ENCODE measurements at places on chromosomes 7 and 10.

GRCh38 chr10:123884907-123885381 is 6.7 kb downstream of the CPXM2 start:
- DNase-seq: no peak

GRCh38 chr7:2800931-2801688 is 43.0 kb downstream of the GNA12 start:
- no peak for DNase-seq

DNA sequence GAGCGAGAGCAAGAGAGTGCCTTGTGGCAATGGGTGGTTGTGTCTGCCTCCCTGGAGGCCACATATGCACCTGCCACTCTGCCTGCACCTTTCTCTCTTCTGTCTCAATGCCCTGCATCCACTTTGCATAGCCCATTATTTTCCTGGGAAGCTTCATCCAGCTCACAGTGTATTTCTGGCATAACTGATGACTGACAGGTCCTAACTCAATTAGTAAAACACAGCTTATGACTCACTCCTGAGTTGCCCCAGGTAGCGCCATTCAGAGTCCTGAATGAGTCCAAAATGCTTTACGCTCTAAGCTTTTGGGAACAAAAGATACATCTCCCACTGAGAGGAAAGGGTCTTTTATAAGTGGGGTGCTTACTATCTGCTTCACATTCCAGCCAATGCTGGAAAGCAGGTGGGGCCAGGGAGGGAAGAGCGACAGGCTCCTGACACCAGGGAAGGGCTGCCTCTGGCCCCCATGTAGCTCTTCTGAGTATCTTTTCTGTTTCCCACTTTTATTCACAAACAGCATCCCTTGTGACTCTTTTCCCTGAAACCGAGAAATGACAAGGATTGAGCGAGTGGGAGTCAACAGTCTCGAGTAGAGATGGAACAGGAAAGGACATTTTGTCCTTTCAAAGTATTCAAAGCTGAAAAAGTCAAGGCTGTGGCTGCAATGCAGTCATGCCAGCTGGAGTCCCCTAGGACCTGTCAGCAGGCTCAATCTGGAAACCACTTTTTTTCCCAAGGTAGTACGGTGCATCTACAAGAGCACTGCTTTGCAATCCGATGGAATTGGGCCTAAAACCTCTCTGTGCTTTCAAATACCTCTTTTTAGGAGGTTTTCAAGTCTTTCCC is 479.3 kb upstream of the PODXL start:
- no peak for DNase-seq

DNA sequence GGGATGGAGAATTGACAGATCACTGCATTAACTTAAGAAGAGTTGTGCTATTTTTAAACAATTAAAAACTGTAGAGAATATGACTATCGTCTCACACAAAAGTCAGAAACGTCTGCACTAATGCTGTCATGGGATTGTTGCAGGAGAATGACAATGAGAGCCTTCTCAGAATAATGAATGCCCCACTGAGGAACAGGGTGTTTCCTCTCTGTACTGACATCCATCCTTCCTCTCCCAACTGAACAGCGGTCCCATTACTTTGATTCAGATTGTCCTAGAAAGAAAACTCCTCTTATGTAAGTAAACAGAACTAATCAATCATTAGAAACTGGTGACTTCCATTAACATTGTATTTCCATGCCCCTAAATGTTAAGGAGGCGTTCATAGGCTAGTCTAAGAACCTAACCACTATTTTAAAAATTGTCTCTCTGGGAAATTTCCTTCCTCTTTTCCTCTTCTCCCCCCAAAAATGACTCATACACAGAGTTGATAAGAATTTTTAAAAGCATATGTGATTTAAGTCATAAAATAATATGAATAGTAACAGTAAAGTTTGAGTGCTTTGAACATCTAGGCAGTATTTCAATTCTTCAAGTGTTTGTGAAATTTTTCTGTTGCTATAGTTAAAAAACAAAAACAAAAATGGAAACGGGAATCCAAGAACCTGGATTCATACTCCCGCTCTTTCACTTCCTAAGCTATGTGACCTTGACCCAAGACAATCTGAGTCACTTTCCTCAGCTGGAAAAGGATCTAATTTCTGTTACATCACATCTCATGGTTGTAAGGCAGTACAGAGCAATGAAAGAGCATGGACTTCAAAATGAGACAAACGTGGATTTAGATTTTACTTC is 12.7 kb upstream of the MACC1 start:
- DNase-seq: no peak

- DNase-seq: no peak
These were observed 20.6 kb upstream of the ATAD1 start for GRCh38 chr10:87838650-87839049.

DNA sequence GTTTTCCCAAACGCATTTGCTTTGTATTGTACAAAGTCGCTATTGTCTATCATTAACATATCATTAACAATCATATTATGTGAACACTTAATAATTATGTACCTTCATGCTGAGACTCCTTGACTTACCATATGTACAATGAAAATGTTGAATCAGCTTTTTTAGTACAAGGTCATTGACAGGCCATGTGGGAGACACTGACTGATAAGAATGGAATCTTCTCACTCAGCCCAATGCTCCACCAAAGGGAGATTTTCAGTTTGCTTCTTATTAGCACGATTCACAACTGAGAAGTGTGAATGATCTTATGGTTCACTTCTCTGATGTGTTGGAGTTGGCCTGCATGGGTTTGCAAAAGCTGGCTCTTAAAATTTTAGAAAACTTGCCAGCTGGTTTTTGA is 253.5 kb upstream of the TEX47 start:
- DNase-seq: no peak

DNA sequence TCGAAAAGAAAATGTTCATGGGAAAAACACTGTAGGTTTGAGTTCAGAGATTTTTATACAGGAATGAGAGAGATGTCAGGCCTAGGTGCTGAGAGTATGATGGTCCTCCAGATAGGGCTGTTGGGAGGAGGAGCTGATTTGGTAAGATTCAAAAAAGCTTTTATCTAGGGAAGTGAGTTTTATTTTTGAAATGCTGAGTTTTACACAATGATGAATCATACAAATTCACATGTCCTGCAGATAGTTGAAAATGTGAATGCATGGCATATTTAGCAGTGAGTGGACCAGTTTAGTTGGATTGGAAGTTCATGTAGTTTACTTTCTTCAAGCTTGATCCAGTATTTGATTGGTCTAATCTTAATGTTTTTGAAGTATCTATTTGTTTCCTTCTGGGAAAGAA is 154.8 kb downstream of the LRRC4 start:
- DNase-seq: no peak

DNA sequence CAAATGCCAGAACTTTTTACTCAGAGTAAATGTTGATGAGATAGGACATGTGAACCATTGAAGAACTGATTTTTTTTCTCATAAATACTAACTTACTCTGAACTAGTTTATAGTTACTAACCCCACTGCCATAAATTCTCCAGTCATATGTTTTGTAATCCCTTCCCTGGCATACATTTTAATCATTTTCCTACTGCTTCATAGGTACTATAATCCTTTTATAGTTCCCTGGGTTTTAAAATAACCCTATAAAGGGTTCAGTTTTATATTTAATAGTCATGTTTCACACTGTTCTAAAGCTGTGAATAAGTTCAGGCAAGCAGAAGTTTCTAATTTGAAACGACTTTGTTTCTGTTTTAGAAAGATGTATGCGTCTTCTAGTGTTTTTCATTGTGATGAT is 28.9 kb downstream of the CNNM2 start:
- DNase-seq: no peak

- DNase-seq: no peak
These were observed 133.1 kb downstream of the RAPGEF5 start for GRCh38 chr7:22223807-22224206.

- no peak for DNase-seq
These were observed 2.9 kb upstream of the CFAP46 start for GRCh38 chr10:132945125-132945893.

GRCh38 chr7:10644849-10645248 is 328.8 kb upstream of the PHF14 start:
- DNase-seq: no peak

GRCh38 chr10:121823993-121824463 is 103.8 kb downstream of the ATE1 start:
- DNase-seq: no peak

GRCh38 chr10:99524050-99524666 is 8.6 kb upstream of the NKX2-3 start:
- no peak for DNase-seq

GRCh38 chr10:107657851-107658250 is 493.3 kb upstream of the SORCS1 start:
- no peak for DNase-seq

- DNase-seq: no peak
These were observed 124.2 kb upstream of the WDR11 start for GRCh38 chr10:120727001-120727400.

DNA sequence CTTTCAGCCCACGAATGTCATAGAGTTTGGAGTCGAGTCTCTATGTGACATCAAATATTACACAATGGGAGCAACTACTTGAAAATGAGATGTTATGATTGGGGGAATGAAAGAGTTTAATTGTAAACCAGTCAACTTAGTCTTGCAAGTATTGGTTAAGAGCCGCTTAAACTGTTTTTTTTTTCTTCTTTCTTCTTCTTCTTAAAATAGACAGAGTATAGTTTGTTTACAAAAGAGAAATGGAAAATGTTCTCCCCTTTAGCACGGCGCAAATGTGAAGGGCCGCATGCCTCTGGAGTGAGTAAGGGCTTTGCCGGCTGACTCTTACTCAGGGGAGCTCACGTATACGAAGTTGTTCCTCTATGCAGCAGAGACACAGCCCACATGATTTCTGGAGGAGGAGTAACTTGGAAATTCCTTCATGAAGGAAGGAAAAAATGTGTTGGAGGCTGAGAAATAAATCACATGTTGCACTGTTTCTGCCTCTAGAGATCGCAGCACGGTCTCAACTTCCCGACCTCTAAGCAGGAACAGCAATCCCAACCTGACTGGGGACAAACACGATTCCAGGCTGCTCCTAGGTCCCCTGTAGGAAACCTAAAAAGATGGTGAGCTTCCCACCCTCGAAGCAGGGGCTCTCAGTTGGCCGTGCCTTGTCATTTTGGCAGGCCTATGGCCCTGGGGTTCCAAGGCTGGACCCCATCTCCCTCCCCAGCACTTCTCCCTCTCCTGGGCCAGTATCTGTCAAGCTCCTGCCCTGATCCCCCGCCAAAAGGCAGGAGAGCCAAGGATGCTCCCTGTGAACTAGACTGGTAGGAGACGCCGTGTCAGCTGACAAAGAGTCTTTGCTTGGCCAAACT is 44.8 kb downstream of the MYOF start:
- no peak for DNase-seq

GRCh38 chr10:7513936-7514335 is 103.1 kb upstream of the SFMBT2 start:
- no peak for DNase-seq

DNA sequence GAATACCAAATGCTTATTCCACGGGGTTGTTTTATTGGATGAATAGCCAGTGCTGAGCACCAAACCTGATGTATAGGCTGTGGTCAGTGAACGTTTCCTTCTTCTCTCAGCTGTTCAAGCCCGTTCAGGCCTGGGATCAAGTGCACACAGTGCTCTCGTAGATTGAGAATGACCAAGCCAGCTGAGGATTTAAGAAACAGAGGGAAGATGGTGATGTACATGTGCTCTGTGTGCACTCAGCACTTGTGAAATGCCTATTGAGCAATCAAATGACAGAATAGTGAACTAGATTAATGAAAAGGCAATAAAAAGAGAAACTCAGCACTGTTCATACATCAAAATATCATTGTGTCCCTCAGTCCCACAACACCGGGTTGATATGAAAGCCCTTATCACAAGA is 302.5 kb downstream of the BMPER start:
- no peak for DNase-seq

DNA sequence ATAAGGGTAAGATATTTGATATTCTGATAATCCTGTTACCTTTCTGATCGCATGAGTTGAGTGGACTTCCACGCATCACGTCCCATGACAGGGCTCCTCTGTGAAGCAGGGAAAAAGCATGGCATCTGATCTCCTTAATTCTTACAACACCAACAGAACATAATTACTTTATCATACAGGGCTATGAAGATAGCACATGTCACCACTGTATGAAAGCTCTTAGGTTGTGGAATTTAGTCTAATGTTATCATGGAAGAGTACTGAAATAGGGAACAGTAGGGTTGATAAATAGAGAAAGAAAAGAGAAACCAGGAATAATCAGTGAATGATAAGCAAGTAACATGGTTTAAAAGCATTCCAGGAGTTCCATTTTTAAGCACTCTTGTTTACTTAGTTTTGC is 212.0 kb downstream of the CACNB2 start:
- no peak for DNase-seq

DNA sequence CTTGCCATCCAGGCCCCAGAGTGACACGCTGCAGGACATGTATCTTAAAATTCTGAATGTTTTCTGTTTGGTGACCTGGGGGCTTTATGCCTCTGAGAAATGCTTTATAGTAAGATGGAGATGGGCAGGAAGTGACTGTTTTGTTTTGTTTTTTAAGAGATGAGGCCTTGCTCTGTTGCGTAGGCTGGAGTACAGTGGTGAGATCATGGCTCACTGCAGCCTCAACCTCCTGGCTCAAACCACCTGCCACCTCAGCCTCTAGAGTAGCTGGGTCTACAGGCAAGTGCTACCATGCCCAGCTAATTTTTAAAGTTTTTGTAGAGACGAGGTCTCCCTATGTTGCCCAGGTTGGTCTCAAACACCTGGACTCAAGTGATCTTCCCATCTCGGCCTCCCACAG is 20.6 kb downstream of the ZNF777 start:
- no peak for DNase-seq

- no peak for DNase-seq
These were observed 92.0 kb upstream of the TMEM26 start for GRCh38 chr10:61545170-61545569.

GRCh38 chr10:133475821-133476640 is 22.3 kb downstream of the SCART1 start:
- DNase-seq: no peak

GRCh38 chr7:139767561-139767982 is 10.2 kb downstream of the HIPK2 start:
- no peak for DNase-seq

DNA sequence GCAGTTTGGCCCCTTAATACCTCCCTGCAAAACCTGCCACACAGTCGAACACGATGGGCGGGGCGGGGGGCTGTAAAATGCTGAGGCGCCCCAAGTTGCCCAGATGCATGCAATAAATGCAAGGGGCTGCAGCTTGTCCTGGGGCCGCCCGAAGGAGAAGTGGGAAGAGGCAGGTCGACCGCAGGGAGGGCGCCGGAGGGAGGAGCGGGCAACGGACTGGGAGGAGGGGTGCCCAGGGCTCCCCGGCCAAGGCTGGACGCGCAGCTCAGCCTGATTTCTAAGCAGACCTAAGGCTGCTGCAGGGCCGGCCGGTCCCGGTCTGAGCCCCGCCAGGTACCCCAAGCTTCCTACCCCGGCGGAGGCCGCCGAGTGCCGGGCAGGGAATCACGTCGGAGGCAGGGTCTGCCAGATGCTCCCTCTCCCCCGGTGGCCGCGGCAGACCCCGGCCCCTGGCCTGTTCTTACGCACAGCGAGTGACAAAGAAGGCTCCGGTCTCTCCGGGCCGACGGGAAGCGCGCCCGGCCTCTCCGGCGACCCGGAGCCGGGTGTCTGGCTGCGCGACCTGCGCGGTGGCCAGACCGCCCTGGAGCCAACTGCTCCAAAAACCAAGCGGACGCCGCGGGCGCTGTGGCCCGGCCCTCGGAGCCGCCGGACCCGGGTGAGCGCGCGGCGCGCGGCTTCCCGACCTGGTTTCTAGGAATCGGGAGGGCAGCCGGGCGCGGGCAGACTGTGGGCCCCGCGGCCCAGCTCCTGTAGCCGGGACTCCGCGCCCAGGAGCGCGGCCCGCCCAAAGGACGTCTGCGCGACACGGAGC is 744 bp upstream of the EBF3 start:
- no peak for DNase-seq
